ENCODE measurements at places on chromosomes 5 and 9.

DNA sequence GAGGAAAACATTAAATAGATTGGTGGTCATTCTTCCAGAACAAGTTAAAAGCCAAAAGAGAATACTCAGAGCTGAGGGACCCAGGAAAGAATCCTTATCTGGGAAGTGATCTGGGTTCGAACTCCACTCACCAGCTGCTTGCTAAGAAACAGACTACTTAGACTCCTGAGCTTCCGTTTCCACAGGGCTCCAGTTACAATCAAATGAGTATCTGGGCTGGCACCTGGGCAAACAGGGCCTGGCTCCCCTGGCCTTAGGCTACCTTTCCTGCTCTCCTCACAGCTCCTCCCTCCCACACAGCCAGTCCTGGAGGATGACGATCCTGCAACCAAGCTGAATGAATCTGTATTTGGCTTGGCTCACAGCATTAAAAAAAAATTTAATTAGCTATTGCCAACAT lies 2.5 kb downstream of the MAPK9 start:
- DNase-seq: no peak

DNA sequence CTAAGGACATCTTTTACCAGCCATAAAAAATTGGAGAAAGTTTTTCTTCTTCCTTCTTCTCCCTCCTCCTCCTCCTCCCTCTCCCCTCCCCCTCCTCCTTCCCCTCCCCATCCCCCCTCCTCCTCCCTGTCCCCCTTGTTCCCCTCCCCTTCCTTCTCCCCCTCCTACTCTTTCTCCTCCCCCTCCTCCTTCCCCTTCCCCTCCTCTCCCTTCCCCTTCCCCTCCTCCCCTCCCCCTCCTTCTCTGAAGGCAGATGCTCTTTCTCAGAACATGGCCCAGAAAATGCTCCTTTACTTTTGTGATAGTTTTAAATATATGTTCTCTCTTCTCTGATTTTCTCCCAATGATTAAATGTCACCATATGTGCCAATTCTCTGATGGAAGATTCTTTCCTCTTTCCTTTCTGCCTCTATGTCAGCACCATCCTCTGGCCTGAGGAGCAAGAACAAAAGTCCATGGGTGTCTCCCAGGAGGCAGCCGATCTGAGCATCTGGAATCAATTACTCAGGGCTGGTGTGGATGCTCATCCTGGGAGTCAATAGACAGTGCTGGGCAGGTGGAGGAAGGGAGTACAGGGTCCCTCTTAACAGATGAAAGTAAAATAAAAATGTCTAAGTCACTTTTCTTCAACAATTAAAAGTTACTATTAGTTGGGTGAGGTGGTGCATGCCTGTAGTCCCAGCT lies 63.0 kb upstream of the GNA14 start:
- DNase-seq: no peak

DNA sequence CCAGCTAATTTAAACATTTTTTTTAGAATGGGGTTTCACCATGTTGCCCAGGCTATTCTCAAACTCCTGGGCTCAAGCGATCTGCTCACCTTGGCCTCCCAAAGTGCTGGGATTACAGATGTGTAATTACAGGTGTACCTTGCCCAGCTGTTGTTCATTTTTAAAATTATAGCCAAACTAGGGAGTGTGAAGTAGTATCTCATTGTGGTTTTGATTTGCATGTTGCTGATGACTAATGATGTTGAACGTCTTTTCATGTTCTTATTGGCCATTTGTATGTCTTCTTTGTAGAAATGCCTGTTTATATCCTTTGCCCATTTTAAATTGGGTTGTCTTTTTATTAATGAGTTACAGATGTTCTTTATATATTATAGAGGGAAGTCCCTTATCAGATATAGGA lies 31.5 kb downstream of the EHMT1 start:
- no peak for DNase-seq

DNA sequence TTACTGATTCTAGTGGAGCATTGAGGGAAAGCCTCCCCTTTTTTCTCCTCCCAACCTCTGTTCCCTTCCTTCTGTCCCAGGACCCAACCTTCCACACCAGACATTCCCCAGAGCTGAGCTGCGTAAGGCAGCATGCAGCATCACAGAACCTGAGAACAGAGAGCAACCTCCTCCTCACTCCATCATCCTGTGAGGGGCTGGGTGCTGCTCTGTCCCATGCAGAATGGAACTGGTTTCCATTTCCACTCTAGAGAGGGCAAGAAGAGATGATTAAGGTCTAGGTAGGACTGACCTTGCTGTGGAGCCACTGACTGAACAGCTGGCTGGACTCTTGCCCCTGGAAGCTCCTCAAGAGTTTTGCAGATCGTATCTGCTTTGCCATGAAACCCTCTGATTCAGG lies 30.1 kb upstream of the IL7R start:
- no peak for DNase-seq

DNA sequence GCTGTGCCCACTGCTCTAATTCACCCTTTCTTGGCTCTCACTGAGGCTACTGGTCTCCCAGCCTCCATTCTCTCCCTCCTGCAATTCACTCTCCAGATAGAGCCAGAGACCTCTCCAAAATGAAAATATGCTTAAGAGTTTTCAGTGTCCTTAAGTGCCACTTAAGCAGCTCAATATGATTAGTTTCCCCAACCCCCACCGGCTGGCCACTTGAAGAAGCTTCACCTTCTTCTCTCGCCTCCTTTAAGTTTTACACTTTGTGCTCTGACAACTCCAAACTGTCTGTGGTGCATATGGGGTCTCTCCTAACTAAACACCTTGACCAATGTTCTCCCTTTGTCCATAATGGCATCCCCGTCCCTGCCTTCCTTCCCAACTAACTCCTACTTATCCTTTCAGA lies 53.4 kb downstream of the CDK5RAP2 start:
- DNase-seq: no peak

DNA sequence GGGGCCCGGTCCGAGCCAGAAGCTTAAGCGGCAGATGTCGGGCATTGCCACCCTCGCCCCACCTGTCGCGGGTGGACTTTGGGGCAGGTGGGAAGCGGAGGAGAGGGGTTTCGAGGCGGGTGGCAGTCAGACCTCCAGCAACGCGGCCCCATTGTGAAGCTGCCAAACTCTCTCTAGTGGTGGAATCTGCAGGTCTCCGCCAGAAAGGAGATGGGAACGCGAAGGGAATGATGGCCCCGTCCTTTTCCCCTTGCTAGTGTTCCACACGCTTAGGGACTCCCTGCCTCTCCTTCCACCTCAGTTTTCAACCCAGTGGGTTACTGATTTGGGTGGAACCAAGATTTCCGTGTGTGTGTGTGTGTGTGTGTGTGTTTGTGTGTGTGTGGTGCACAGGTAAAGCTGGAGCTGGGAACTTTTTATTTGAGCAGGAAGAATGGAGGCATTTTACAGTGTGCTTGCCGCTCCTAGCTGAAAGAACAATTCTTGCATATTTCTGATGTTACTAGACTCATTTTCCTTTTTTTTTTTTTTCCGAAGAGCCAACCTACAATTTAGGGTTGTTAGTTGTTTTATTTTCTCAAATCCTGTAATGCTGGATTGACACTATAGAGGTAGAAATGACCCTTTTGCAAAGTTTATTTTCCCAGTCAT lies 1.3 kb downstream of the MACIR start:
- peak; percentile 18 for DNase-seq

- DNase-seq: no peak
Observed at GRCh38 chr9:101366038-101366756, 18.6 kb downstream of the BAAT start.

GRCh38 chr5:119275601-119276173 lies 80.1 kb upstream of the TNFAIP8 start:
- no peak for DNase-seq

- DNase-seq: no peak
Observed at GRCh38 chr5:118520771-118521415, 467.5 kb downstream of the DTWD2 start.

GRCh38 chr9:90142580-90142979 lies 500.0 kb downstream of the DIRAS2 start:
- peak; percentile 49 for DNase-seq

DNA sequence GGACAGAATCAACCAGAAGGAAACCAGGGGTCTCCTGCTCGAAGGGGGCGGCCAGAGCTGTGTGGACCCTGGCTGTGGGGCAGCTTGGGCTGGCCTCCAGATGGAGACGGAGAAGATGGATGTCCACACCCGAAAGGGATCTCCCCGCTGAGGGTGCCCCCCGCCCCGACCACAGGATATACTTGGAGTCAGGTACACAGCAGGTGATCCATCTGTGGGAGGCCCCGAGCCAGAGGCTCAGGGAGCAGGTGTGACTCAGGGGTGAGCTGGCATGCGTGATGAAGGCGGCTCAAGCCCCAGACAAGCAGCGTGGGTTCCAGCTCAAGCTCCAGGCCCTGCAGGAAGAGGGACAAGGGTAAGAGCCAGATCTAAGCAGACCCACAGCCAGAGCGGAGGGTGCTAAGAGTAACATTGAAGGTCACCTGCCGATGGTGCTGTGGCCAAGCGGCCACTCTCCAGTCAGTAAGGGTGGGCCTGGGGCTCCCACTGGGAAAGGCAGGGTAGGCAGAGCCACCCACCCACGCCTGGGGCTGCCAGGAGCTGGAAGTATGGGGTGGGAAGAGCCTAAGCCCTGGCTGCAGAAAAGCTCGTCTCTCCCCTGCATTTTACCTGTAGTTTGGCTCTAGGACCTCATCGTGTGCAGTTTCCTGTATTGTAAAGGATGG lies 30.6 kb upstream of the MVB12B start:
- no peak for DNase-seq

- DNase-seq: no peak
Observed at GRCh38 chr9:6090277-6091210, 75.1 kb upstream of the RANBP6 start.

DNA sequence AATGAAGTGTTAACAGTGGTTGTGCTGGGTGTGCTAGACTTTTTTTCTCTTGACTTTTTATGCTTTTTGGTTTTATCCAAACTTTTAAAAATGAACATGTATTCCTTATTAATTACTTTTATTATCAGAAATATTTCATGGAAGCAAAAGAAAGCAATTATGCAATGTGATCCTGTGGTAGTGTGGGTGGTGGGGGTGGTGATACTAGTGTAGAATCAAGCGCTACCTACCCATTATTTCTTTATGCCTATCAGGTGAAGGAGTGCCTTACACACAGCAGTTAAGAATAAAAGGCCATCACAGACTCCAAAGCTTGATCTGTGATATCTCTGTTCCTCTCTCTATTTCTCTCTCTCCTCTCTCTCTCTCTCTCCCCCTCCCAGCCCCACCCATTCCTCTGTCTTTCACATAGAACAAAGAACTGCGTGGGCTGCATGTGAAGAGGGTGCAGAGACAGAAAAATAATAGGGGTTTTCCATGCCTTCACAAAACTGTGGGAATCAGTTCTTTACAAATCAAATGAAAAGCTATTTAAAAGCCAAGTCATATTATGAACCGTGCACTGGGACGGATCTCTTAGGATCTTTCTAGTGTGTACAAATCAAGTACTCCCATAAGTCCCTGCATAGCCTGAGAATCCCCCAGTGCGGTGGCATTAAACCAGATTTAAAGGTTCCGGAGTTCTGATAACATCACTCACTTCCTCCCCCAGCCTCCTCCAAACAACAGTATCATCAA lies 351.2 kb downstream of the RAB3C start:
- no peak for DNase-seq

DNA sequence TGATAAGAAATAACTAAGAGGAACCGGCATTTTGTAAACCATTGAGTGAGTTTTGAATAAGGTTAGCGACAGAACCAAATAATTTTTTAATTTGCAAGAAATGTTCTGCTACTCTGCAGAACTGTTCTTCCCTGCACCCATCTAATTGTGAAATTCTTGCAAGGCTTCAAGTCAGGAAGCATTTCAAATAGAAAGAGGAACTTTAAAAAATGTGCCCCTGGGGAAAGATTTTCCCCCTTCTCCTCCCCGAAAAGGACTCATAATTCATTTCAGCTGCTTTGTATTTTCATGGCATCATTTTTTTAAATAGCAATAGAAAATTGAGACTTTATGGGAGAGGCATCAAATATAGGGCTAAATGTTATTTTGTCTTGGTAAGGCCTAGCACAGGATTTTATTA lies 180.9 kb upstream of the ANKRD55 start:
- no peak for DNase-seq

DNA sequence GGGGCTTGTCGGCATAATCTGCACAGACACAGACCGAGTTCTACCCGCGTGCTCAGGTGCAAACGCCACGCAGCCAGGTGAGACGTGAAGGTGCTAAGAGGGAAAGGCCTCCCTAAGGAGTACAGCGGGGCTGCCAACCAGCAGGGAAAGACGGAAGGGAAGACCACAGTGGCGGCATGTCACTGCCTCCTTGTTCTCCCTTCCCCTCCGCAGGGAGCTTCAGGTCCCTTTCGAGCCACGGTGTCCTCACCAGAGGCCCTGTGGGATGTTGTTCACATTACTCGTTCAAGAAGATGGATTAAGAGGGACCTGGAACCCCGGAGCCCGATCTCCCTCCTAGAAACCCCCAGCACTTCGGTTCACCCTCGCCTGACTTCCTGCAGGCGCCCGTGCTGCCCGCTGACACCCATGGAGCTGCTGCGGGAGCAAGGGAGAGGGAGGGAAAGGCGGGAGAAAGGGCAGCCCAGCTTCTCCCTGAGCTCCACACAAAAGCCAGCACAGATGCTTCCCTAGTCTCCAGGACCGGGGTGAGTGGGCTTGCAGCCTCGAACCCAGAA lies 686 bp downstream of the BRD9 start:
- peak; percentile 28 for DNase-seq

DNA sequence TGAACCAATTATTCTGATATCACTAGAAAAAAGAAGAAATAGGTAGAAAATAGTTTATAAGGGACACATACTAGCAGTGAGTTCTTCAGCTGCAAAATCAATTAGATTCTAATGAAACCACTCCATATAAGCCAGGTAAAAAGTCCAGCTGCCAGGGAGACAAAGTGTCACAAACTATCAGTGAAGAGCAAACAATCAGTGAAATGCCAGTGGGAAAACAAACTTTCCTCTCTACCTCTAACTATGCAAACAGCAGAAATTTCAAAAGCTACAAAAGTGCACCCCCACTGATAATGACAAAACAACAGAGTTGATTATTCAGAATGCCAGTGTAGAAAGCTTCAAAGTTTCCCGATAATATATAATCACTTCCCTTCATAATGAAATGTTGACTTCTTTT lies 637.2 kb upstream of the ITGA1 start:
- no peak for DNase-seq

DNA sequence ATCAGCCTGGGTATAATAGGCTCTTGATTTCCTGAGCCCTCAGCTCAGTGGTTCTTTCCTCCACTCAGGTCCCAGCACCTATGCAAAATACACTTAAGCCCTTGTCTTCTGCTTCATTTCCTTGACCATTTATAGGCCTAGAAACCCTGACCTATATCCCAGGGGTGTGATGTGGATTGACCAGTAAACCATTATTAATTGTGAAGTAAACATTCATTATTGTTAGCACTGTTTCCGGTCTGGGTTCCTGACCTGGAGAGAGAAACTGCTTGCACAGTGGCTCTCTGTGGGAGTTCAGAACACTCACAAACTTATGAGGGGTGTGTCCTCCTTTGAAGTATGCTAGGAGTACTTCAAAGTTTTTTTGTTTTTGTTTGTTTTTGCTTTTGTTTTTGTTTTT lies 19.6 kb upstream of the TOMM5 start:
- no peak for DNase-seq

- DNase-seq: no peak
Observed at GRCh38 chr5:30112867-30113266, 1080.6 kb upstream of the CDH6 start.

- no peak for DNase-seq
Observed at GRCh38 chr5:68683632-68684036, 410.2 kb upstream of the SLC30A5 start.

GRCh38 chr5:68336200-68336599 lies 120.6 kb downstream of the PIK3R1 start:
- DNase-seq: no peak
